ENCODE measurements at places on chromosomes 5 and 9.
A peak's percentile ranks its signal among the peaks of the same experiment; 100 is the strongest.

GRCh38 chr5:36696059-36696673 lies 89.8 kb downstream of the SLC1A3 start:
- DNase-seq = peak; percentile 29

DNA sequence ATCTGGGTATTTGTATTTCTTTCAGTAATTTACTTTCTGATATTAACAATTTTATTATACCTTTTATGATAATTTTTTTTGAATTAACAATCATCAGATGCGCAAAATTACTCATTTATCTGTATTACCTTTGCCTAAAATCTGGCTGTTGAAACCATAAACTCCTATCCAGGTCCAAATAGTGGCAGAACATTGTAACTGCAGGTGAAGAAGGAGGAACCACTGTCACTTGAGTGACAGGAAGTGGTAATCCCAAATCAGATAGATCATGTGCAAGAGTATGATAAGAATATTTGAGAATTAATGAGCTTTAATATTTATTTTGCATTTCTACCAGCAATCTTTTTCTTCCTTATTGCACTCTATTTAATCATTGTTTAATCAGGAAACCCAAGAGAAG lies 139.3 kb upstream of the TLE4 start:
- DNase-seq = no peak

GRCh38 chr9:83384214-83384613 lies 154.0 kb downstream of the FRMD3 start:
- DNase-seq = no peak

DNA sequence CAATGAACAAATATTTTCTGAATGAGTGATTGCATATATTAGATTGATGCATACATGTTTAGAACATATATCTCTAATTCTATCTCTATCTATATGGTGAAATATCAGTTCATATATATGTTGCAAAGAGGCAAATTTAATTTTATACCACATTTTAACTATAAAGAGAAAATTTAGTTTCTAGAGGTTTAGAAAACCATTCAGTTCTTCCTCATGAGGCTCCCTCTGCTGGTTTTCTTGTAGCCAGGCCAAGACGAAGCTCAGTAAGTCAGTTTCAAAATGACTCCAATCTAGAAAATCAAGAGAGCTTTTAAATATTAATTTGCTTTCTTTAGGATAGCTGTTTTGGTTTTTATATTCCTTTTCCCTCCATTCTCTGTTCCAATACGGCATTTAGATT lies 312.1 kb downstream of the TMEM232 start:
- DNase-seq = no peak

DNA sequence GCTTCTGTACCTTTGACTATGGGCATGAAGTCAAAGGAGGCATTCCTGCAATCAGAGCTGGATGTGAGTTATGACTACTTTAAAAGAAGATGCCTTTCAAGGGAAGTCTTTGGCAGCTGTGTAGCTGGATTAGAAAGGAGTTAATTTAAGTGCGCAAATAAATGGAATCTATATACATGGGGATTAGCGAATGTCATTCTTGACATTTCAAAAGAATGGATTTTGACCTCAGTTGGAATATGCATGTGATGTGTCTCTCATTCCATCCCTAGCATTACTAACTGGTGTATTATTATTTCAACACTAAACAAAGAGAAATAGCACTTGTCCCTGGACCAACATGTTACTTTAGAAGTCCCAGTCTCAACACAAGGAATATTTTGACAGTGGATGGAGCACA lies 359.6 kb upstream of the SLC24A2 start:
- DNase-seq = no peak

DNA sequence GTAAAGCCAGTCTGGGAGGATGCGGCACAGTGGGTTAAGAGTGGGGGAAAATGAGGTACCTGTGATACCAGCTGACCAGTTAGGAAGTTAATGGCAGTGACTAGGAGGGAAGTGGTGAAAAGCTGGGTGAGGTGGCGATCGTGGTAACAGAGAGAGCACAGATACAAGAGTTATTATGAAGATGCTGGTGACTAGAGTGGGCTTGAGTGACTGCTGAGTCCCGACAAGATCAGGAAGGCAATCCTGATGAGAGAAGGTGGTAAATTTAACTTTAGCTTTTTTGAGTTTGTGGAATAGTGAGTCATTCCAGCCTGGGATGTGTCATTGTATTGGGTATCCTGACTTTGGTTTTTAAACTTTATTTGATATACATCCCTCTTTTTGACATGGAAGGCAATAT lies 38.8 kb downstream of the CMYA5 start:
- no peak for DNase-seq

DNA sequence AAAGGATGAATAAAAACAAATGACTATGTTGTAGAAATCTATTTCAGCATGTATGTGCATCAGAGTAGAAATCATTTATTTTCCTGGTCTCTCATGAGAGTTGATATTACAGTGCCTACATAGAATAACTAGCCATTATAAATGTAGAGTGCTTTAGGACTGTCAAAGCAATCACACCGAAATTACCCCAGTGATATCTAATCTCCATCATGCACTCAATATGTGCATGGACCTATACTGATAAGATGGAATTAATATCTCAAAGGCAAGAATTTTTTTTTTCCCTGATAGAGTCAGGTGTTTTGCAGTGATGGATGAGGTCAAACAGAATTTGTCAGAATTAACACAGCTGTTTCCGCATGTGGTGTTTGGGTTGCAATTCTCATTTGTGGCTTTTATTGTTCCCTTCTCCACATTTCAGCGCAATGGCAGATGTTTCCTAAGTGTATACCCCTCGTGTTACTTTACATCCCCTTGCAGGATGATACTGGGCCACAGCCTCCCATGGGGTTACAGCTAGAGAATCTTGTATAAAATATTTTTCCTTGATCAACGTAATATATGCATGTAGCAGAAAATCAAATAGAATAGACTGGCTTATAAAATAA lies 298.8 kb downstream of the RASEF start:
- DNase-seq = no peak

DNA sequence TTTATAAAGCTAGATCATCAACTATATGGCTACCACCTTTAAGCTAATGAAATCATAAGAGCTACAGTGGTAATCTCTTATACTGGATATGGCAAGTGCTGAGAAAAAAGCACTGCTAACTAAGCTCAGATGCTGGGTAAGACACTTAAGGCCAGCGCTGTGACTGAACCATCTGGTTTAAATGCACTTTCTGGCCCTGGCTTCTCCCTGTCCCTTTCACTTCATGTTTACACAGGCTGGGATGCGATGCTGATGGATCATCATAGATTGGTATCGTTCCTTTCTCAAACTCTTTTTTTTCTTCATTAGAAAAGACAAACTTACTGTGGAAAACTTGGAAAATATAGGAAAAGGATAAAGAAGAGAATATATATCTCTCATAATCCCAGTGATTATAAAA lies 52.3 kb downstream of the KIF24 start:
- no peak for DNase-seq

DNA sequence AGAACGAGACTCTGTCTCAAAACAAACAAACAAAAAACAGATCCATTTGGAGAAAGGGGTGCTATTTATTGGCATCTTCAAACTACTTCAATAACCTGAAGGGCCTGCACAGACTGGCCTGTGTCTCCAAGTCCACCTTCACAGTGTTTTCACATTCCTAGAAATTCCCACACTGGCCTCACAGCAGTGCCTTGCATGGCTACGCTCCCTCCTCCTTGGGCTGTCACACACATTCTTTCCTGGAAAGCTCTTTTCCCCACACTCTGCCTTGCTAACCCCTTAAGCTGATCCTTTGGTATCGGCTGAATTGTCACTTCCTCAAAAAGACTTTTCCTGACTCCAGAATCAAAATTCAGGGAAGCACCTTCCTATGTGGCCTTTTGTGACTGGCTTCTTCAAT lies 19.8 kb downstream of the FAM151B start:
- DNase-seq = no peak

DNA sequence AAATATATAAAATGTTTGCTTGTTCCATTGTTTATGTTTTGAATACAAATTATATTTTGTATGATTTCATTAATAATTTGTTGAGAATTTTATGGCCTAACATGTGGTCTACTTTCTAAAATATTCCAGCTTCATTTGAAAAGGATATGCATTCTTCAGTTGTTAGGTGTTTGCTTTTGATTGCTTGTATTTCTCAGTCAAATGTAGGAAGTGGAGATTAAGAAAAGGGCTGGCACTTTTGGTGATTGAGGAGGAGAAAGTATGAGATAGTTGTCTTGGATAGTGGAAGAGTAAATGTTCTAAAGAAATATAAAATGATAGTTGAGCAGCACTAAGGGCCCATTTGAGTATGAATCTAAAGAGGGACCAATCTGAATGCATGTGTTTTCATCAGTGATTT lies 23.1 kb downstream of the JAK2 start:
- no peak for DNase-seq

DNA sequence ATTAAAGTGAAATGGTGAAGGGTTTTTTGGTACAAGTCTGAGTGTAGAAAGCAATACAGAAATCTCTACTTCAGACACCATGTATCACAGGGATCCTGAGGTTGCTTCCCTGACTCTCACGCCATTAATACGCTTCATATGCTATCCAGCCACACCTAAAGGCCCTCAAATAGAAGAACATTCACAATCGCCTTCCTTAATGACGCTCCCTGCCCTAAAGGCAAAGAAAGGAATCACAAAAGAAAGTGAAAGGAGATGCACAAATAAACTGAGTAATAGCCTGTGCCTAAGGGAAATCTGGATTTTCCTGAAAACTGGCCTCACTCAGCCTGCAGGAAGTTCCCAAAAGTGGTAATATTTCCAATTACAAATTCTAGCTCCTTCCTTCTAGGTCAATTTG lies 1002.7 kb upstream of the DMAC1 start:
- no peak for DNase-seq

GRCh38 chr9:1083325-1083913 lies 33.3 kb downstream of the DMRT2 start:
- DNase-seq = no peak

DNA sequence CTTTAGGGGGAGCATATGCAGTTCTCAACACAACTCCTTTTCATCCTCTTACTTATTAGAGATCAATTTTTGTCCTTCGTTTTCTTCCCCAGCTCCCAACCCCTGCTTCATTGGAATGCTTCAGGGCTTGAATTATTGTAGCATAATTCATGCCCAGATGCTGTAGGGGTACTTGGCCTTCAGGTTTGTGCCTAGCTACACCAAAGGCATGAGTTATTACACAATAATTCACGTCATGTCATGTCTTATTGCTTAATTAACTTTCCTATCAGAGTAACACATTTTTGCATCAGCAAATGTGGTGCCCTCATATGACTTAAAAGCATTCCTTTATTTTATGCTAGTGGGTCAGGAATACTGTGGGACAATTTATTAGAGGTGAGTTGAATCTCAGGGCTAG lies 507.2 kb downstream of the NFIB start:
- DNase-seq = no peak

DNA sequence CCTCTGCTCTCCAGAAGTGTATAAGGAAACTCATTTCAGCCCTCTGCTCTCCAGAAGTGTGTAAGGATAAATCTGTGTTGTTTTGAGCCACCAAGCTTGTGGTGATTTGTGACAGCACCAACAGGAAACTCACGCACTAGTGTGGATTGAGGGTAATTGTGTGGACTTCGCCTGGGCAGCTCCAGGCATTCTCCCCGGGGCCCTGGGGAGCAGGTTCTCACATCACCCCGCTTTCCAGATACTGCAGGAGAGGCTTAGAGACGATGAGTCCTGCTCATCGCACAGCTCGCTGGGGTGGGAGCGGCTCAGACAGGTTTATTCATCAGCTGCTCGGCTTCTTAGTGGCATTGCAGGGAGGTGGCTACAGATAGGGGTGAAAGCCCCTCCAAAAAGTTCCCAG lies 38.4 kb upstream of the RNF130 start:
- DNase-seq = no peak

GRCh38 chr5:117568622-117569021 lies 994.0 kb upstream of the SEMA6A start:
- no peak for DNase-seq

DNA sequence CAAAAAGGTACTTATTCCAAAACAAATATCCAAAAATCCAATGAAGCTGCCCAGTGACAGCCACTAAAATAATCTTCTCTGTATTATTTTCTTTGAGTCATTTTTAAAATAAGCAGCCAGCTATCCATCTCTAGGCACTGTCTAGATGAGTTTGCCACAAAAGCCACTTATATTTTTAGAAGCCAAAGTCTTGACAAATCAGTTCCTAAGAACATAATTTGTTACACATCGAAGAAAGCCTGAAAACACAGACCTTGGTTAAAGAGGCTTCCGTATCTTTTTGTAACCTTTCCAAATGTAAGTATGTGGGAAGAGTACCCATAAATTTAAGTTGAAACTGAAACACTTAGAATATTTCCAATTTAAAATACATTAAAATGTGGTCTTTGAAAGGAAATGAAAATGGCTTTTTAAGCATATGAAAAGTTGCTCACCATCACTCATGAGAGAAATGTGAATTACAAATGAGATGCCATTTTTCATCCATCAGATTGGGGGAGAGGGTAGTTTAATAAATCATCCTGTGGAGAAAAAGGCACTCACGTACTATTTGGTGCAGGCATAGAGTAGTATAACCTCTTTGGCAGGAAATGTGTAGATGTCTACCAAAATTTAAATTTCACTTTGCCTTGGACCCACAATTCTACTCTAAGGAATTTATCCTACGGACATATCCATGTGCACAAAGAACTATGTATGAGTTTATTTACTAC lies 180.4 kb downstream of the MLLT3 start:
- no peak for DNase-seq

DNA sequence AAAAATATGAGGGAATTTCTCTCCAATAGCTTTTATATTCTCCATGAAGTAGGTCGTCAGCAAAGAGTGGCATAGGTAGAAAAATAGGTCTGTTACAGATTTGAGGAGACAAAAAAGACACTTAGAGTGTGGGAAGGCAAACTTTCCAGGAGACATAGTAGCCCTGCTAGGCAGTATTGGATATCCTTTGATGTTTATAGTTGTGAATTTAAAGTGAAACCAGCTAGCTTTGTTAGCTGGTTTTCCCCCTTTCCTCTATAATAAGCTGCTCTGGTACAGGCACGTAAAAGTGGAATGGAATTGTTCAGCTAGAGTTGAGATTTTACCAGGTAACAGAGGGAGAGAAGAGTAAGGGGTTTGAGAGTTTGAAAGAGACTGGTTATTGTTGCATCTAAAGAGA lies 17.1 kb upstream of the APC start:
- DNase-seq = no peak

DNA sequence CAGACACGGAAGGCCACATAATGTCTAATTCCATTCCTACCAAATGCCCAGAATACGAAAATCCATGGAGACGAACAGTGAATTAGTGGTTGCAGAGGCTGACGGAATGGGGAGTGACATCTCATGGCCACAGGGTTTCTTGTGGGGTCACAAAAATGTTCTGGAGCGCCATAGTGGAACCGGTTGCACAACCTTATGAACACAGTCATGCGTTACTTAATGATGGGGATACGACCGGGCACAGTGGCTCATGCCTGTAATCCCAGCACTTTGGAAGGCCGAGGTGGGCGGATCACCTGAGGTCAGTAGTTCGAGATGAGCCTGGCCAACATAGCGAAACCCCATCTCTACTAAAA lies 26.0 kb upstream of the TTLL11 start:
- DNase-seq = no peak

- no peak for DNase-seq
Measured at GRCh38 chr9:96515621-96516470, 65.9 kb downstream of the HABP4 start.

Data from CD4-positive, alpha-beta T cell treated with Interleukin-15 for 1 hour (primary cell).